Tibial nerve (tissue), 4 donors: ENCODE measurements at places on chromosomes 7 and 10. TPM values are rescaled to one million over a fixed set of nuclear protein-coding genes. Genes with fewer than 3 reads are reported as not detected.
A peak's percentile ranks its signal among the peaks of the same experiment; 100 is the strongest.

Gene NYAP1
- total RNA-seq, result 8.8 TPM

DNA sequence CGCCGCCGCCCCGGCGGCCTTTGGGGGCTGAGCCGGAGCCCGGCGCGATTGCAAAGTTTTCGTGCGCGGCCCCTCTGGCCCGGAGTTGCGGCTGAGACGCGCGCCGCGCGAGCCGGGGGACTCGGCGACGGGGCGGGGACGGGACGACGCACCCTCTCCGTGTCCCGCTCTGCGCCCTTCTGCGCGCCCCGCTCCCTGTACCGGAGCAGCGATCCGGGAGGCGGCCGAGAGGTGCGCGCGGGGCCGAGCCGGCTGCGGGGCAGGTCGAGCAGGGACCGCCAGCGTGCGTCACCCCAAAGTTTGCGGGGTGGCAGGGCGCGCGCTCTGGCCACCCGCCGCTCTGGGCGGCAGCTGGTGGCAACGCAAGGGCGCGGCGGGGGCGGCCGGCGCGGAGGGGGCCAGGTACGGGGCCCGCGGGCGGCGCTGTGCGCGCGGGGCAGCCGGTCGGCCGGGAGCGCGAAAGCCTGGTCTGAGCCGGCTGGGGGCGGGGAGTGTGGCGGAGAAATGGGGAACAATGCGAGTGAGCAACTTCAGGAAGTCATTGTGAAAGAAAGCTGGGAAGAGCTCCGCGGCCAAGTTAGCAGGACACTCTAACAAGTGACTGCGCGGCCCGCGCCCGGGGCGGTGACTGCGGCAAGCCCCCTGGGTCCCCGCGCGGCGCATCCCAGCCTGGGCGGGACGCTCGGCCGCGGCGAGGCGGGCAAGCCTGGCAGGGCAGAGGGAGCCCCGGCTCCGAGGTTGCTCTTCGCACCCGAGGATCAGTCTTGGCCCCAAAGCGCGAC, at the start of gene IKZF1:
IKZF1 (plus strand) TSS at position 588 of the 782 bp plus-strand sequence. CDS start 14,346 bp downstream, outside the sequence.
- DNase-seq, result peak; percentile 47

GRCh38 chr7:128863433-128863989, 855 bp downstream of the ATP6V1F start:
- DNase-seq, result no peak

- no peak for DNase-seq
These were observed 168.2 kb downstream of the SND1 start for GRCh38 chr7:127819975-127820731.

- DNase-seq, result no peak
These were observed 16.4 kb downstream of the PARD3 start for GRCh38 chr10:34798654-34799053.

DNA sequence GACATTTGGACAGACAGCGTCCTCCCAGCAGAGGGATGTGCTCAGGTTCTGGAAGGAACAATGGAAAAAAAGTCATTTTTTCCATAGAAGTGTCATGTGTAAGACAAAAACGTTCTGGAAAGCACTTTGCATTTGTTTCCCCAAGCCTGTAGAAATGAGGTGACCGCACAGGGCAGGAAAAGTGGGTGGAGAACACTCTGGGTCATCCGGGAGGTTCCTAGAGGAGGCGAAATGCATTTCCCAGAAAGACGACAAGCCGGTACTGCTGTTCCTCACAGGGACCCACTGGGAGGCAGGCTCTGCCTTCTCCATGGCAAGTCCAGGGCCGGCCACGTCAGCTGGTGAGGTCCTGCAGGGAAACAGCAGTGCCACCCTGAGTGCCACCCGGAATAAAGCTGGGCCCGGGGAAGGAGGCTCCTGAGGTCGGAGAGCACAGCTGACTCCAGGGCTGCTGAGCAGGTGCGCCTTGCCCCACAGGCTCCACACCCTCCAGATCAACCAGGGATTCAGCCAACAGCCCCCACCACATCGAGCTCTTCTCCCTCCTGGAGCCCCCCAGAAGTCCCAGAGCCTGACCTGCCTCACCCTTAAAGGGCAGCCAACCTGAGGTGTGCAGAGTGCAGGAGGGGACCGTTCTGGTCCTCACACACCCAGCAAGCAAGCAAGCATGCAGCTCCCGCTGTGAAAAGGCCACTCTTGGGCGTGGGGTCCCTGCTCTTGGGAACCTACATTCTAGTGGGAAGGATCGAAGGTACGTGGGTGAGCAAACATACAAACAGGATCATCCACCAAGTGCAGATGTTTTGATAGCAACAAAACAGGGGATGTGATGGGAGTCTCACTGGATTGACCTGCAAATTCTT, 28.8 kb upstream of the INPP5A start:
- DNase-seq, result no peak

Gene FKBP9
- 356 TPM for total RNA-seq

Gene PCGF6
- 24.6 TPM for total RNA-seq

- no peak for DNase-seq
These were observed 10.9 kb upstream of the PFKP start for GRCh38 chr10:3056280-3057037.

Gene MACC1
- 2.4 TPM for total RNA-seq

- DNase-seq, result no peak
These were observed 22.4 kb upstream of the FOXK1 start for GRCh38 chr7:4659551-4660286.

Gene COBL
- 6.3 TPM for total RNA-seq

Gene TUBB8
- total RNA-seq, result not detected

Gene EGR2
- total RNA-seq, result 19.4 TPM

DNA sequence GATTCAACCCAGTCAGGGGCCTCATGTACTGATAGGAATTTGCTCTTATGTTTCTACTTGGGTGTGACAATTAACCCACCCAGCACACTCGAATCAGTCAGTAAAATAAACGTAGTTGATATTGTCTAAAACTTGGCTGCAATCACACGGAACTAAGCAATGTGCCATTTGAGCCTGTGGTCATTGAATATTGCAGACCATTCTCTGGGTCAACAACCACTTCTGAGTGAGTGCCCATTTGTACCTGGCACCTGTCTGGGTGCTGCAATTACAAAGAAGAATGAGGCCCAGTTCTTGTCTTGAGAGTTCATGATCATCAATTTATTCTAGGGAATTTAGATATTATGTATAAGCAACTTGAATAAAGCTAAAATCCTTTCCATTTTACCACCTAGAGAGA, 29.8 kb downstream of the NPY start:
- no peak for DNase-seq
